Astrocyte (in vitro differentiated cells and primary cell): ENCODE measurements at places on chromosomes 16 and 17.
A peak's percentile ranks its signal among the peaks of the same experiment; 100 is the strongest.

DNA sequence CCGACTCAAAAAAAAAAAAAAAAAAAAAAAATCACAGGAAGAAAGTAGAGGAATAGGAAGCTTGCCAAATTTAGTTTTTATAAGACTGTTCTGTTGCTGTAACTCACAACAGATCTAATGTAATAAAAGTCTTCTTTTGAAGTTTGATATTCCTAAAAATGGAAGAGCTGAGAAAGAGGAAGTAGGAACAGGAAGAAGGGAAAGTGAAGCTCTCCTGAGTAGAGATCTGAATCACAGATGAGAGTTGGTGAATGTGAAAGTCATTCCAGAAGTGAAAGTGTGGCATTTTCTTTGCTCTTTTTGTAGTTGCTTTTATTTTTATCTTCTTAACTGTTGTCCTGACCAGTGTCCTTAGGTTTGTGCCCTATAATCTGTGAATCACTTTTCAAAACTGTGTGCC, 2.1 kb downstream of the NMT1 start:
- no peaks in the 10 kb centered on the region for H3K36me3 ChIP-seq
- no peak overlapping the region for H3K27ac ChIP-seq
- no peak for DNase-seq

- H3K4me1 ChIP-seq: peaks cover 33% of the 10 kb centered on the region
- DNase-seq: peak; percentile 93
- H3K4me3 ChIP-seq: no peak overlapping the region
- no peaks in the 10 kb centered on the region for H3K27me3 ChIP-seq
- no peaks in the 10 kb centered on the region for H3K36me3 ChIP-seq
Measured at GRCh38 chr17:63433746-63434591, 12.1 kb downstream of the CYB561 start.

- no peak overlapping the region for H3K27ac ChIP-seq
- no peak for DNase-seq
- no peaks in the 10 kb centered on the region for H3K27me3 ChIP-seq
- H3K4me3 ChIP-seq: no peak overlapping the region
- H3K36me3 ChIP-seq: no peaks in the 10 kb centered on the region
- no peaks in the 10 kb centered on the region for H3K4me1 ChIP-seq
Measured at GRCh38 chr16:56348168-56349085, 76.9 kb downstream of the AMFR start.

- no peaks in the 10 kb centered on the region for H3K4me1 ChIP-seq
- H3K4me3 ChIP-seq: no peak overlapping the region
- H3K27me3 ChIP-seq: peaks cover 14% of the 10 kb centered on the region
Measured at GRCh38 chr16:89041571-89042481, 51.8 kb upstream of the ACSF3 start.

- H3K36me3 ChIP-seq: peaks cover 6% of the 10 kb centered on the region
- no peak for DNase-seq
- H3K4me1 ChIP-seq: peaks cover 31% of the 10 kb centered on the region
- H3K4me3 ChIP-seq: no peak overlapping the region
- H3K27me3 ChIP-seq: no peaks in the 10 kb centered on the region
Measured at GRCh38 chr17:81549031-81549557, 3.1 kb downstream of the FAAP100 start.

GRCh38 chr16:88007321-88007731, 56.1 kb downstream of the BANP start:
- DNase-seq: no peak
- no peak overlapping the region for H3K4me3 ChIP-seq
- no peaks in the 10 kb centered on the region for H3K27me3 ChIP-seq
- no peaks in the 10 kb centered on the region for H3K4me1 ChIP-seq

GRCh38 chr17:35191001-35191695, 3.0 kb downstream of the SLC35G3 start:
- H3K4me1 ChIP-seq: no peaks in the 10 kb centered on the region
- H3K27me3 ChIP-seq: peaks cover 2% of the 10 kb centered on the region
- H3K27ac ChIP-seq: no peak overlapping the region
